ENCODE measurements at places on chromosomes 12 and 14.
A peak's percentile ranks its signal among the peaks of the same experiment; 100 is the strongest.

DNA sequence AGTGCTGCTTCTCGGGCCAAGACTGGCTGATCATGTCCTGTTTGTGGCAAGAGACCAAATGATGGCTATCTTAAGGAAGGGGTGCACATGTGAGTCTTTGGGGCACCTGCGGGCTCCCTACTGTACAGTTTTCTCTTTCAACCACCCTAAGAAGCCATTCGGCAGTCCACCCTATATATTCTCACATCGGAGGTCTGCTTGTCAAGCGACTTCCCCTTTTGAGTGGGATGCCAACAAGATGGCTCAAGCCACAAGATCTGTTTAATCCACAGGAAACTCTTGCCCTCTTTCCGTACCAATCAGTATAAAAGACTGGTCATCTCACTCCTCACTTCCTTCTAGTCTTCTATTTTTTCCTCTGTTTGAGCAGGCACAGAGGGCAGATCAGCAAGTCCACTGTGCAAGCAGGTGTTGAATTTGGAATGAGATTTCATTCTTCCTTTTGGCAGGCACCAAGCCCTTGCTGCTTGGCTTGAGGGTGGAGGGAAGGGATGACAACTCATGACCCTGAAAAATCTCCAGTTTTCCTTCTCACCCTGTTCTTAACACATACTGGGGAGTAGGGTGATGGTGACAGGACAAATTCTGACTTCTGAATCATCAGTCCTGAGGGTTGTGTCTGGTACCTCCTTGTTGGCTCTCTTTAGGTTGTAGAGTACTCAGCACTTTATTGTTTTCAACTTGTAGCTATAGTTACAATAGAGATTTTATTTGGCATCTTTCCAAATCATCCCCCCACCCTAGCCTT lies 17.6 kb downstream of the LACRT start:
- DNase-seq = no peak

- DNase-seq = no peak
Observed at GRCh38 chr14:20680843-20681347, 3.5 kb upstream of the RNASE4 start.

DNA sequence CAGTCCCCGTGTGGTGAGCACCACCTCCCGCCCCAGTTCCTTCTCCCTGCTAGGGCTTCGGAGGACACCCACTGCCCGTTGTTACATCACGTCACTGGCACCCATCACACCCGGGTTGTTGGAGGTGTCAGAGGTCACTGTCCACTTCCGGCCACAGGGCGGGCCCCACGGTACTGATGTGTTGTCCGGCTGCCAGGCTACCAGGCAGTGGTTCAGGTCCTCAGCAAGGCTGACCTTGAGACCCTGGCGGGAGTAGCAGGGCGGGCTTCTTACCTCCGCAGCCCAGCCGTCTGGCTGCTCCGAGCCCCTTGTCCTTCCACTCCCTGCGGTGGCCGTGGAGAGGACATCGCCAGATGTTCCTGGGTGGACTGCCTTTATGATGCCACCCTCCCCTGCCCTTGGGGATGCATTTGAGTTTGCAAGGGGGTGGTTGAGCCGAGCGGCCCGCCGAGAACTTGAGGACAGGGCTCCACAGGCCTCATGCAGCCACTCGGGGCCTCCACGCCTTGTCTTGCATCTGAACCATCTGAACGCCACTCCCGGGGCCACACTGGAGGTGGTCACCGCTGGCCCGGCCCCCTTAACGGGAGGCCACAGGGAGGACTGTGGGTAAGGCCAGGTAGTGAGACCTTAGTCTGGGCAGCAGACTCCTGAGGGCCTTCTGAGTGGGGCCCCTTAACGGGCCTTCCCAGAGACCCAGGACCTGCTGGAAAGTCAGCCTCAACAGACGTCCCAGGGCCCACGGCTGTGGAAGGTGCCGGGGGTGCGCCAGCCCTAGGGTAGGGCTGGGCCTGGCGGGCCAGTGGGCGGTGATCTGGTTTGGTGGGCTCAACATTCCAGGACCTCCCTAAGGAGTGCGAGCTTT lies 27.1 kb upstream of the PLD4 start:
- no peak for DNase-seq

DNA sequence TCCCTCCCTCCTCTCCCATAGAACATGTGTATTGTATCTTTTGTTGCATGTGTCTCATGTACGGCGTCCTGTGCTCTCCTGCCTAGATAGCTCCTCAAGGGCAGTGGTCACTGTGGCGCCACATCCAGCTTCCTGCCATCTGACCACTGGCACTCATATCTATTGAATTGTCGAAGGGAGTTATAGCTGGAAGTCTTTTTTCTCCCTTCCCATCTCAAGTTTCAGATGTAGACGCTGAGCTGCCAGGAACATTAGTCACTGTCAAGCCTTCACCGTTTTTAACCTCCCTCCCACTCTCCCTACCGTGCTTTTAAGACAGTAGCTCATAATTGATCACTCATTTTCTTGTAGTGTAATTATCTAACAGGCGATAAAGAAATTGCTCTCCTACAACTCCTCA lies 33.0 kb downstream of the MTHFD1 start:
- DNase-seq = peak; percentile 65

GRCh38 chr14:99072433-99072832 lies 199.6 kb downstream of the BCL11B start:
- no peak for DNase-seq

DNA sequence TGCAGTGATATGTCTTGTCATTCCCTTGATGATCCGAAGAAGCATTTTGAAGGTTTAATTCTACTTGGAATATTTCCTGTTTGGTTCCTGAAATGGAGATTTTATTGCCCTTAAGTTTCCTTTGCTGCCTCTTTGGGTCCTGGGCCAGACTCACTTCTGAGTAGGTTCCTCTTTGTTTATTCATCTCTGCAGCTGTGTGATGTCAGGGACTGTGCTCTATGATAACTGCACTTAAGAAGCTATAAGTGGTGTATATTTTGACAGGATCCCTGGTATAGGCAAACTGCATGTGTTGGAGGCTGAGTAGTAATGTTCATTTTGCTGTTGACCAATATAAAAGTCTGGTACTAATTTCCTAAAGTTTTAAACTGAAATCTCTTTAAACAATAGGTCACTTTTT lies at the start of gene KLRC4:
Gene KLRC4, minus strand, starts transcription at position 366 of the 400 bp plus-strand sequence. Its CDS starts 182 bp downstream, at position 184.
- peak; percentile 8 for DNase-seq

- DNase-seq = no peak
Observed at GRCh38 chr14:75909630-75910029, 72.2 kb downstream of the TGFB3 start.

GRCh38 chr12:119258556-119258955 lies 76.0 kb upstream of the CCDC60 start:
- DNase-seq = no peak

- DNase-seq = no peak
Observed at GRCh38 chr12:98259693-98260092, 255.7 kb upstream of the TMPO start.

DNA sequence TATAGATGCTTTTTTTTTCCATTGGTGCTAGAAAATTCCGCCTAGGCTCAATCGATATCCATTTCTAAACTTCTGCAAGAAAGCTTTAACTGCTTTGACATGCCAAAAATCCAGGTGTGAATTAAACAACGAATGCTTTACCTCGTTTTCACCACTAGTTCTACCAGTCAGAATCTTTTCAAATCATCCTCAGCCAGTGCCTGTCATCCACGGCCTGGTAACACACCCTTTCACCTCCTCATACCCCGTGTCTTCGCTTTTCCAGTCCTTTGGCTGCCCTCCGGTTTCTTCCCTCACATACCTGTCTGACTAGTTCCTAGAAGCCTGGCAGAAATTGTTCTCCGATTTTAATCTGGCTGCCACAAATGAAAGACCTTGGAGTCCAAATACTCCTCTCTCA lies 1.4 kb upstream of the PHC1 start:
- no peak for DNase-seq

GRCh38 chr12:93582351-93582750 lies 9.9 kb downstream of the SOCS2 start:
- DNase-seq = no peak

- DNase-seq = no peak
Observed at GRCh38 chr12:32903763-32904162, 7.2 kb upstream of the PKP2 start.

- no peak for DNase-seq
Observed at GRCh38 chr12:4287325-4288211, 14.0 kb downstream of the CCND2 start.

- no peak for DNase-seq
Observed at GRCh38 chr14:95489214-95490137, 27.0 kb downstream of the SYNE3 start.

DNA sequence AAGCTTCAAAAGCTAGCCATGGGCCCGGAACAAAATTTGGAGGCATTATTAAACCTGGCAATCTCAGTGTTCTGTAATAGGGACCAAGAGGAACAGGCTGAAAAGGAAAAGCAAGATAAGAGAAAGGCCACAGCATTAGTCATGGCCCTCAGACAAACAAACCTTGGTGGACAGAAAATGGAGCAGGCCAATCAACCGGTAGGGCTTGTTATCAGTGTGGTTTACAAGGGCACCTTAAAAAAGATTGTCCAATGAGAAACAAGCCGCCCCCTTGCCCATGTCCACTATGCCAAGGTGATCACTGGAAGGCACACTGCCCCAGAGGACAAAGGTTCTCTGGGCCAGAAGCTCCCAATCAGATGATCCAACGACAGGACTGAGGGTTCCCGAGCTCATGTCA lies 653.9 kb upstream of the TMEM132C start:
- no peak for DNase-seq

DNA sequence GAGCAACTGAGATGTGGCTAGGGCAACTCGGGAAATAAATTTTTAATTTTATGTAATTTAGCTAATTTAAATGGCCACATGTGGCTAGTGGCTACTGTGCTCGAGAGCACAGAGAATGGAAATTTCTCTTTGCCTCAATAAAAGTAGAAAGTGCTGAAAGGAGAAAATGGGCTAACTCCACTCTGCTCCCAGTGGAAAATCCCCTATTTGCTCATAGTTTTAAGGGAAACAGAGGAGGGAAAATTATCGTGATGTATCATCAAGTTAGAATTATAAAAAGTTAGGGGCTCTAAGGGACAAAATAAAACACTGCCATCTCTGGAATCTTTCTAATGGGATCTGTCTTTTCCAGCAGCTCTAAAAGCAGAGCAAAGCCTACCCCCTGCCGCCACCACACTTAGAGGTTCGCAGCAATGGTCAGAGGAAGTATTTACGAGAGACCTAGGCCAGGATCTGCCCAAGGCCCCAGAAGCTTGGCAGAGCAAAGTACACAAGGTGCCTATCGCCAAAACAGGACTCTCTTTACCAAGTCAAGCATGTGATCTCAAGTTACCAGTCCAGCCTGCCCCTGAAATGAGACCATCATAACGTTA lies 220.7 kb downstream of the PPM1H start:
- DNase-seq = no peak

GRCh38 chr14:23895480-23895879 lies 58.1 kb upstream of the DHRS4 start:
- no peak for DNase-seq

- peak; percentile 85 for DNase-seq
Observed at GRCh38 chr12:32031109-32031508, 71.9 kb downstream of the RESF1 start.

- DNase-seq = no peak
Observed at GRCh38 chr12:64470495-64470894, 18.6 kb downstream of the TBK1 start.

GRCh38 chr12:132190012-132190755 lies 45.9 kb downstream of the NOC4L start:
- DNase-seq = no peak

- DNase-seq = no peak
Observed at GRCh38 chr14:102739190-102739469, 38.1 kb upstream of the TRAF3 start.

- DNase-seq = no peak
Observed at GRCh38 chr14:21091821-21092272, 6.6 kb downstream of the ZNF219 start.
